Activated CD8-positive, alpha-beta memory T cell treated with anti-CD3 and anti-CD28 coated beads, Interleukin-2, amount 50 U/mL, for 48 hours (primary cell): ENCODE measurements at places on chromosomes 11 and 22.

DNA sequence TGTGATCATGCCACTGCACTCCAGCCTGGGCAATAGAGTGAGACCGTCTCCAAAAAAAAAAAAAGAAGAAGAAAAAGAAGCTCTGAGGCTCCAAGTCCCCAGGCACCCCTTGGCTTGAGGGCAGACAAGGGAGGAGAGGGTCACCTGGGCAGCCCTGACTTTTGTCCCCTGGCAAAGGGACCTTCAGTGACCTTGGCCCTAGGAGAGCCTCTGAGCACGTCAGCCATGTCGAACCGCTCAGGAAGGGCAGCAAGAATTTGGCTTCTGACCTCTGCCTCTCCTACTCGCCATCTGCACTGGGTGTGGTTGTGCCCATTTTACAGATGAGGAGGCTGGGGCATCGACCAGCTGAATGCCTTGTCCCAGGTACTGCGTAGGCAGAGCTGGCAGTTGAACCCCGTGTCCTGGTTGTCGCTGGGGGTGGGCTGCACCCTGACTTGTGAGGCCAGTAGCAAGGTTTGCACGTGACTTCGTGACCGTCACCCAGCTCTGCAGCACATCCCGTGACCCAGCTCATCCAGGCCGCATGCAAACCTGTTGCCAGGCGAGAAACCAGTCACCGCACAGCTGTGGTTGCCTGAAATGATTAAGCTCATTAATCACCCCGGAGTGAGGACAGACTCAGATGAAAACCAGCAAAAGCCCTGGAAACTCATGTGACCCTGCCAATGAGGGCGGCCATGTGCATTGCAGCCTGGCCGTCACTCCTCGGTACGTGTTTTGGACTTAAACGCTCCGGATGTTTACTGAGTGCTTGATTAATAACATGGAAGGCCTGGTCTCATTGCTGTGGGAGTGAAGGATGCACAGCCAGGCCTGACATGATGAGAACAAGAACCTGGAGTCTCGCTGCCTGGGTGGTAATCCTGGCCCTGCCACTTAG is 47.7 kb upstream of the PPP6R3 start:
- DNase-seq: no peak

DNA sequence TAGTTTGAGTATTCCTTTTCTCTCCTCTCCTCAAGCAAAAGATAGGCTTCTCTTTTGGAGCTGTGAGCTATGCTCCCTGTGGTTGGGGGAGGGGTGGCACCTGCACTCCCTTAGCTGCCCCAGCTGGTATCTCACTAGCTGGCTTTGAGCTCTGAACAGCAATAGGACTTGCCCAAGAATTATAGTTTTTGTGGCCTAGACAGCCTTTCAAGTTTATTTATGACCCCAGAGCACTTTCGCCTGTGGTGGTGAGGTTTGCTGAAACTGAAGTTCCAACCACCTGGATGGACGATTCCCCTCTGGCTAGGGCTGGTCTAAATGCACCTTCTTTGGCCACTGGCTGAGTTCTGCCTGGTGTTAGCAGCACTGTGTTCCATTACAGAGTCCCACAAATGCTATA is 37.1 kb upstream of the SLC37A2 start:
- DNase-seq: no peak

GRCh38 chr11:28123151-28123581 is 15.0 kb downstream of the METTL15 start:
- DNase-seq: no peak

DNA sequence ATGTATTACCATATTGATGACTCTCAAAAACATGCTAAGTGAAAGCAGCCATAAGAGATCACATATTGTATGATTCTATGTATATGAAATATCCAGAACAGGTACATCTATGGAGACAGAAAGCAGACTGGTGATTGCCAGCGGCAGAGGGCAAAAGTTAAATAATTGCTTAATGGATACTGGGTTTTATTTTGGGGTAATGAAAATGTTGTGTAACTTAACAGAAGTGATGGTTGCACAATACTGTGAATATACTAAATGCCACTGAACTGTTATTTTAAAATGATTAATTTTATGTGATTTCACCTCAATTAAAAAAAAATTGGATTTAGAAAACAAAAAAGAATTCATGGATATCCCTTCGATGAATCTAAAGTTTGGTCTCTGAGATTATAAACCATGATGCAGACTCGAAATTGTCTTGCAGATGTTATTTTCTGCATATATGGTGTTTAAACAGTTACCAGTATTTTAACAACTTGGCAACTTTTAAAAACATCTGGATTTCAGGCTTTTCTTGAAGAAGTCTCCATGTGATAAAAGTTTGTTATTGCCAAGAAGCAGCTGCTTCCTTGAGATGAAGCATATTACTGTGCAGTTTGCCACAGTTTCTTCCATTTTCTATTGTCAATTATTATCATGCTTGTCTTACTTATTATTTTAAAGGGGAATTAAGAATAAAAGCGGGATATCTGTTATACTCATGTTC is 38.1 kb downstream of the LARGE2 start:
- no peak for DNase-seq

DNA sequence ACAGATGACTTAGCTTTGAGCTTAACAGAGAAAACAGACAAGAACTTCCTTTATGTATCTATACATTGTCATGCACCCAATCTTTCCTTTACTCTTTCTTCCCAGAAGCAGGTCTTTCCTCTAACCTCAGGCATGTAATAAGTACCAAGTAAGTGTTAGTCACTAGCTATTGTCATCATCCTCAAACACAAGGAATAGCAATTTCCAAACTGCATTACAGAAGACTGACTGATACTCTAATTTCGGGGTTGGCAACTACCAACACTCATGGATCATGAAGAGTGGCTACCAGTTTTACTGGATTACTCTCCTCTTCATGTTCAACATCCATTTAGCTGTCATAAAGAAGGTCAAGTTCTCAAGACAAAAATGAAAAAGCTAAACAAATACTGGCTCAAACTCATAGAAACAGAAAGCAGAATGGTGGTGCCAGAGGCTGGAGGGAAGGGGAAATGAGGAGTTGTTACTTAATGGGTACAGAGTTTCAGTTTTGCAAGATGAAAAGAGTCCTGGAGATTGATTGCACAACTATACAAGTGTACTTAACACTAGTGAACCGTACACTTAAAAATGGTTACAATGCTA is 111.6 kb downstream of the SIK3 start:
- DNase-seq: no peak

GRCh38 chr11:32575070-32575469 is 8.6 kb upstream of the EIF3M start:
- no peak for DNase-seq

DNA sequence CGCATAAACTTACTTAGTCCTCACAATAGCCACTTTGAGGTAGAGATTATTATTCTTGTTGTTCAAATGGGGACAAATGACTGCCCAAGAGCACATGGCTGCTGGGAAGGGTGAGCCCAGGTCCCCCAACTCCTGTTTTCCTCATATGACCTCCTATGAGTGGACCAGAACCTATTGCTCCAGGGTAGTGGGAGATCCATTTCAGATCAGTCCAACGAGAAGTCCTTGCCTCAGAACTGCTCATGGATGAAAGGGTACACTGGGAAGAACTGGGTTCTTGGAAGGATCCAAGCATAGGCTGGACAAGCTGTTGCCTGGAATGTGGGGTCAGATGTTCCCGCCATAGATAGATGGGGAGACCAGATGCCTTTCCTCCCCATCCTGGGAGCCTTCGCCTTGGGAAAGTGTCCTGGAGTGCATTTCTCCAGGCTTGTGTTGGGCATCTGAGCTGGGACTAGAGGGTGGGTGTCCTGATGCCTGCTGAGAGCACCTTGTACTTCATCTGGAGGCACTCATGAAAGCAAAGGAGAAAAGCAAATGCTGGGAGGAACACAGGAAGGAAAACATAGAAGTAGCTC is 146.3 kb upstream of the B3GAT1 start:
- DNase-seq: peak; percentile 3

- DNase-seq: no peak
Measured at GRCh38 chr11:113249491-113249763, 65.0 kb upstream of the TTC12 start.
